ENCODE measurements at places on chromosomes 7 and 10.

GRCh38 chr7:5488286-5488878 lies 64.7 kb upstream of the TNRC18 start:
- DNase-seq: no peak

GRCh38 chr10:86943316-86944030 lies 13.9 kb downstream of the MMRN2 start:
- DNase-seq: no peak

GRCh38 chr10:3969876-3970666 lies 185.1 kb upstream of the KLF6 start:
- DNase-seq: no peak

DNA sequence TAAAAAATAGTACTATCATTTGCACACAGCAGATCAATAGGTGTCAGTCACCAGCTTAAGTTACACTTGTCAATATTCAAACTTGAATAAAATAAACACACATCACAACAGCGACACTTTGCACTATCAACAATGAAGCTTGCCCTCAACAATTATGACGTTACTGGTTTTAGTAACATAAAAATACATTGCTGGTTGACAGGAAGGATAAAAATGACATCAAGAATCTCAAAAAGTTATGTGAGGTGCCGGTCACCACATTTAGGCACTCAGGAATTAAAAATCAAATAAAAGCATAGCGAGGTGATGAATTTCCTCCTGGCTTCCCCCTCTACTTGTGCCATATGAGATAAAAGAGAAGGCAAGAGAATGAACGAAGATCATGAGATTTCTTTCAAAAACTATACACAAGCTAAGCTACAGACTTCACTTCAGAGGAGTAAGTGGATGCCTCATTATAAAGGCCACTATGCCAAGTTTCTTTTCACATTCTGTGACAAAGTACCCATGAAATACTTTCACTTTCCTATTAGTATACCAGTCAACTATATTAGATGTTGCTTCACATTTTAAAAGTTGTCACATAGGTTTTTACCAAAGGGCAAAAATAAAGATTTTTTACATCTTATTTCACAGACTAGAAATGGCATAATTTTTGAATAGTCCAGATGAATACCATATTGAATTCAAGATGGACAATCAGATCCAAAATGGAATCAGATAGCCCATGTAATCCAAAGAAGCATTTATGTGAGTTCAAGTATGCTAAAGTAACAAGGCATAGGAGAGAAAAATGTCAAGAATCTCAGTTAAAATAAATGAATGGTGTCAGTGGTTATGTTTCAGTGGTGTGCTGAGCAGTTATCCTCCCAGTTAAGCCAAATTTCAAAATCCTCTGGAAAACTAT lies 3.6 kb downstream of the CCDC71L start:
- DNase-seq: no peak

Data from activated CD4-positive, alpha-beta T cell treated with anti-CD3 and anti-CD28 coated beads, Interleukin-2, amount 50 U/mL, for 4 hours (primary cell).